ENCODE measurements at places on chromosomes 7 and 10.

- no peak for DNase-seq
These were observed 384.7 kb upstream of the HPS1 start for GRCh38 chr10:98831391-98831790.

GRCh38 chr7:43790006-43790405 lies 31.5 kb downstream of the BLVRA start:
- DNase-seq: no peak

GRCh38 chr10:51773681-51774080 lies 74.3 kb upstream of the CSTF2T start:
- DNase-seq: no peak

- DNase-seq: no peak
These were observed 294.5 kb downstream of the ADK start for GRCh38 chr10:74445493-74445892.

DNA sequence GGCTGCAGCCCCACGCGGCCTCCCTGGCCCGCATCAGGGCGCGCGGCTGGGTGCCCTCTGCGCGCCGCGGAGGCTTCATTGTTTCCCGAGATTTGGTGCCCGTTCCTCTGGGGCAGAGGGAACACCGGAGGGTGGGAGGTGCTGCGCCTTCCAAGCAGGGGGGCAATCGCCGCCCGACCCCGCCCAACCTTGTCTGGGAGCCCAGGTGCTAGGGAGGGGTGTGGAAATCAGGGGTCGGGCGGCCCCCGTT lies 1.0 kb upstream of the NRP1 start:
- DNase-seq: no peak

- no peak for DNase-seq
These were observed 461.4 kb downstream of the GRM8 start for GRCh38 chr7:126791306-126791705.

DNA sequence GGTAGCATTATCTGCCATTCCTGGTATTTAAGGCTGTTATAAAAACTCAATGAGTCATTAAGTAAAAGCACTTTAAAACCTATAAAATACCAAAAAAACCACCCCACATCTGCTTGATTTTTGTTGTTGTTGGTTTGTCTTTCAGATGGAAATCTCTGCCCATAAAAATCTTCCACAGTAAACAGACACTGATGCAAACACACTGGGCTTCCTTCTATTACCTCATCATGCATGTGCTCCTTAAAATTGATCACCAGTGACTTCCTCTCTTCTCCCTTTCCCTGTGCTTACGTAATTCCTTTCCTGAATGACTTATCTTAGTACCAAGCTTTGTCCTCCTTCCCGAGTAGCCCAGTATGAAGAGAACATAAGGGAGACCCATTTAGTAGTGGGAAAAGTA lies 167.2 kb downstream of the EVX1 start:
- DNase-seq: no peak

GRCh38 chr7:132102942-132103341 lies 473.3 kb downstream of the PLXNA4 start:
- no peak for DNase-seq
